CD4-positive, alpha-beta T cell treated with Interleukin-12 subunit alpha and Interleukin-12 subunit beta, for 1 hour (primary cell): ENCODE measurements at places on chromosomes 6 and 20.

- peak; percentile 69 for DNase-seq
Observed at GRCh38 chr6:30557683-30557981, 537 bp downstream of the PRR3 start.

GRCh38 chr20:10332656-10333415 is 101.2 kb downstream of the MKKS start:
- no peak for DNase-seq

- DNase-seq: peak; percentile 89
Observed at GRCh38 chr6:33344701-33345697, 27.5 kb upstream of the ZBTB22 start.

- DNase-seq: no peak
Observed at GRCh38 chr6:33989016-33989854, 156.7 kb downstream of the GRM4 start.

GRCh38 chr6:165805636-165806035 is 142.6 kb upstream of the PDE10A start:
- DNase-seq: no peak

DNA sequence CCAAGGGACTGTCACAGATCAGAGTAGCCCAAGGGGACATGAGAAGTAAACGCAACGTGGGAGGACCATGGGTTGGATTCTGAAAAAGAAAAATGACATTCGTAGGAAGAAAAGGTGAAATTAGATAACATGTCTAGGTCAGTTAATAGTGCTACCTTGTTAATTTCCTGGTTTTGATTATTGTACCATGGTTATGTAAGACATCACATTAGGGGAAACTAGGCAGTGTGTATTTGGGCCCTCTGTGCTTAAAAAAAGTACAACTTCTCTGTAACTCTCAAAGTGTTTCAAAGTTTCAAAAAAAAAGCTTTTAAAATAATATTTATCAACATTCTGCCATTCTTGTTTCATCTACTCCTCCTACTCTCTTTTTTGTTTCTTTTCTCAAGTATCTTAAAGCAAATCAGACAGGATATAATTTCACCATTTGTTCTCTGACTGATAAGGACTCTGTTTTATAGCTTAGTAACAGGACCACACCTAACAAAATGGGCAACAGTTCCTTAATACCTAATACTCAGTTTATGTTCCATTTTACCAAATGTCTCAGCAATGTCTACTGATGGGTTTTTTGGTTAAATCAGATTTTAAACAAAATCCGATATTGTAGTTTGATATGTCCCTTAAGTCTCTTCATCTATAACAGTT is 97.1 kb upstream of the PLCB4 start:
- DNase-seq: no peak

DNA sequence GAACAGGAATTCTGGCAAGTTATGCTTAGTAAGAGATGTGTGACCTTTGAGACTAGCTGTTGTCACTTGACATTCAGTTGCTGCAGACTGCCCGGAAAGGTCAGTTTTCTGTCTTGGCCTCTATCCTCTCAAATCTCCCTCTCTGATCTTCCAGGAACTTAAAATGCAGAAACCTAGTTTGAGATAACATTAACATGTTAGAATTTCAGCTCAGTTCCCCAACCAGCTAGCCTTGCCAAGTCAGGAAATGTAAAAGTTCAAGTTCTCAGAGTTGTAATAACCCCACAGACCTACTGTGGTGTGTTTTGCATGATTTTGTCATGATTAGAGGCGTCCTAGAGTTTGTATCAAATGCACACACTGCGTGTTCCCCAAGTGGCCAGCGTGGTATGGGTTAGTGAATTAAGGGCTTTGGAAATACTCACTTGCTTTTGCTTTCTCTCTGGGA is 46.6 kb downstream of the DUSP22 start:
- DNase-seq: no peak

DNA sequence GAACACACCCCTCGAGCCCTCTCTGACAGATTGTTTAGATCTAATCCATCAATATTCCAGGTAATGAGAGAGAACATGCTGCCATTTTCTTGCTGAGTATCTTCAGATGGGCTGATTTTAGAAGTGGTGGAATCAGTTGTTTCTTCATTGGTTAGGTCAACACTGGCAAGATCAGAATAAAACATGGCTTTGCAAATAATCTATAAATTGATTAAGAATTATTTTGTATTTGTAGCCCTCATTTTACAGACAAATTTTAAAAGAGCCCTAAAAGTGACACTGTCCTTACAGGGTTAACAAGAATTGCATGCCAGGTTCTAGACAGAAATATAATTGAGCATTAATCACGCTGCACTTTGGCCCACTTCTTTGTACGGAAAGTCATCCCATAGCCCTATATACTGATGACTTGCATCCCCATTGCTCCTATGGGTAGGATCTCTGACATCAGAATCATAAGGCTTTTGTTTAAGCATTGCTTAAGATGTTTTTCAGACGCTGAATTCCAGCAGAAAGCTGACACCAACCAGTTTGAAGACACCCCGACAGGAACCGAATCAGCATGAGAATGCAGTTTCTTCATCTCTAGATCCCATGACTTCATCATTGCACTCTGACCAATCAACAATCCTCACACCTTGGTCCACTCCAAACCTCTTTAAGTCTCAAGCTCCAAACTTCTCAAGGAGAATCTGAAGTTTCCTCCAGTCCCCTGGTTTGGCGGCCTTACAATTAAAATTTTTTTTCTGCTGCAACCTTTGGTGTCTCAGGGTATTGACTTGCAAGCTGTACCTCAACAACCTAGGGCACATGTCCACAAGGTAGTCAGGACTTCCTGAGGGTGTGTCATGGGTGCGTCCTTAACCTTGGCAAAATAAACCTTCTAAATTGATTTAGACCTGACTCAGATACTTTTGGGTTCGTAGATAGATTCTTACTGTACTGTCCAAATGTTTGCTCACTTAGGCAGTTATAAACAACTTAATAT is 7.8 kb downstream of the TDP2 start:
- no peak for DNase-seq

DNA sequence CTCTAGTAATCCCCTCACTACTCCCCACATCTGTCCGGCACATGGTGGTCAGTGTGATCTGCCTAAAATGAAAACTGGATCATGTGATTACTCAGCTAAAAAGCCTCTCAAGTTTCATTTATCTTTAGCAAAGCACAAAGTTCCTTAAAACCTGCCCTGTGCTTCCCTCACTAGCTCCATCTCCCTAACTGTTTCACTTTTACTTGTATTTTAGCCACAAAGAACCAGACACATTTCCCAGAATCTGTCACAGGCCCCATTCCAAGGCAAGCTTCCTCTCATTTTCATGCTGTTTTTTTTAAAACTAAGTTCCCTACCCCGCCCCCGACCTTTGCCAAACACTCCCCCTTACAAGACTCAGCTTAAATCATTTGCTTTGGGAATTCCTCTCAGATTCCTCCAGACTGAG is 8.9 kb upstream of the IGF2R start:
- DNase-seq: no peak

GRCh38 chr20:57281900-57282299 is 15.5 kb upstream of the BMP7 start:
- no peak for DNase-seq

DNA sequence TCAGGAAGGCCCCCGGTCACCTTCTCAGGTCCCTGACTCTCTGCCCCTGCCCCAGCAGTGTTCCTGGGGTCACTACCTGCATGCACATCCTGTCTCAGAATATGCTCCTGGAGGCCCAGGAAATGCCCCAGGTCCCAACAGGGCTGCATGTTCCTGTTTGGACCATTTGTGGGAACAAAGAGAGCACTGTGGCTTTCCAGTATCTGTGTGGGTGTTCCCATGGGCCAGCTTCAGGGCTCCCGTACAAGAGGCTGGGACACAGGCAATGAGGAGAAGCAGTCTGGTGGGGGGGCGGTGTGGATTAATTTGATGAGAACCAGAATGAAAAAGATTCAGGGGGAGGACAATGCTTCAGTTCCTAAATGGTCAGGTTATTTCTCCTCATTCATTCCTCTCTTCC is 61.5 kb upstream of the GGTLC1 start:
- DNase-seq: no peak

DNA sequence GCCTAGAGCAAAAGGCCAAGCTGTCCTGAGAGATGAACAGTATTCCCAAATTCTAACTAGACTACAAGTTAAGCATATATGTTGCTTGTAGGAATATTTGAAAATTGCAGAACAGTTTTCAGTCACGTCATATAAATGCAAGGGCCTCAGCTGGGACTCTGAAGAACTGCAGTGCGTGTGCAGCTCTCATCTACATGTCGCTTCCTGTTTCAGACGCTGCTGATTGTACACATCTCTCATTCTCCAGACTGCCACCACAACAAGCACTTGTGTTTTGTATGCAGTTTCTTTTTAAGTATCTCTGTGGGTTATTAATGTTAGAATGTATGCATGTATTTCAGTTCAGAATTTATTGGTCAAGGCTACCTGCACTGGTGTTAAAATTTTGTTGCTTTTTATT is 119.7 kb downstream of the MAP3K4 start:
- DNase-seq: peak; percentile 20

GRCh38 chr6:162181741-162182401 is 545.7 kb downstream of the PRKN start:
- DNase-seq: peak; percentile 1

- DNase-seq: no peak
Observed at GRCh38 chr6:36312854-36313648, 23.6 kb downstream of the BNIP5 start.

GRCh38 chr20:7426890-7427496 is 513.3 kb downstream of the HAO1 start:
- no peak for DNase-seq

- DNase-seq: no peak
Observed at GRCh38 chr6:117544716-117545115, 57.6 kb downstream of the GOPC start.

GRCh38 chr6:116779573-116780164 is 14.2 kb upstream of the FAM162B start:
- peak; percentile 7 for DNase-seq

GRCh38 chr20:62574230-62574993 is 67.9 kb upstream of the SLCO4A1 start:
- DNase-seq: no peak

DNA sequence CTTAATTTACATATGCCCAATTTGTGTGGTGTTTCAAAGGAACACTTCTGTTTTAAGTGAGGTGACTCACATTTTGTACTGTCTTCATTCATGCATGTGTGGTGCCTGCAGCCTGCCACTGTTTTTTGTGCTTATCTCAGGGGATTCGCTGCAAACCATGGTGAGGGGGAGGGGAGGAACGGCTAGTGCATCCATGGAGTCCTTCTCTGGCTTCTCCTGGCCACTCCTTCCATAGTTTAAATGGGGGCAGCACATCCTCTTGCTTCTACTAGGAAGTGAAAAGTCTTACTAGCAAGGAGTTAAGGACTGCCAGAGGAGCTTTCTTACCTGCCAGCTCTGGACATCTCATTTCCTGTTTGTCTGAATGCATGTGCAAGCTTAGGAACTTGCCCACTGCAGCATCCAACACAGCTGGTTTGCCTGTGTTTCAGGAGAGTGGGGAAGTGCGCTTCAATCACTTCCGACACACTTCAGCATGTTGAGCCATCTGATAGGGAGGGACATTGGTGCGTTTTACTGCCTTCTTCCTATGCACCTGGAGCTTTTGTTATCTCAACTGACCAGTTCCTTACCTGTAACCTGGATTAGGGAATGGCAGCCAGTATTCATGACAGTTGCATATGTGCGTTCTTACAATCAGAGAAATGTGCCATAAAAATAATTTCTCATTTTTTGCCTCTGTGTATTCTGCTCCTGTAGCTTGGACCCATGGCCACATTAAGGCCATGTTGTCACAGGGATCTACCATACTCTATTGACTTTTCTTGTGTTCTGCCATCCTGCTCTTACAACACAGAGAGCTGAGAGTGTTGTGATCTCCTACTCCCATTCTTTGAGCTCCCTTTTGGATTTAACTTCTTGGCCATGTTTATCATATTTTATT is 211.3 kb downstream of the ARID1B start:
- no peak for DNase-seq

DNA sequence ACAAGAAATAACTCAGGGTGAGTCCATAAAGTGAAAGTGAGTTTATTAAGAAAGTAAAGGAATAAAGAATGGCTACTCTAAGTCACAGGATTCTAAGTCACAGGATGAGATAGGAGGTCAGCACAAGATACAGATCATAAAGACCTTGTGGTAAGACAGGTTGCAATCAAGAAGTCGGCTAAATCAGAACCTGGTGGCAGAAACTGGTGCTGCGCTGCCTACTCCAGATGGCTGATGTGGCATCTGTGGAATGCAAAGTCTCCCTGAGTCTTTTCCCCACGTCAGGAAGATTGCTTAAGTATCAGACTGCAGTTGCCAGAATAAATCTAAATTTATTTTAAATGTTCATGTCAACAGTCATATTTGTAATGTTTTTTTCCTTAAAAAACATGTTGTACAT is 10.7 kb upstream of the KCNK15 start:
- no peak for DNase-seq

GRCh38 chr6:99790679-99791078 is 184.0 kb downstream of the PRDM13 start:
- no peak for DNase-seq

- DNase-seq: no peak
Observed at GRCh38 chr20:51620432-51620831, 77.9 kb upstream of the NFATC2 start.

- DNase-seq: no peak
Observed at GRCh38 chr6:68632734-68633133, 2.3 kb upstream of the ADGRB3 start.

DNA sequence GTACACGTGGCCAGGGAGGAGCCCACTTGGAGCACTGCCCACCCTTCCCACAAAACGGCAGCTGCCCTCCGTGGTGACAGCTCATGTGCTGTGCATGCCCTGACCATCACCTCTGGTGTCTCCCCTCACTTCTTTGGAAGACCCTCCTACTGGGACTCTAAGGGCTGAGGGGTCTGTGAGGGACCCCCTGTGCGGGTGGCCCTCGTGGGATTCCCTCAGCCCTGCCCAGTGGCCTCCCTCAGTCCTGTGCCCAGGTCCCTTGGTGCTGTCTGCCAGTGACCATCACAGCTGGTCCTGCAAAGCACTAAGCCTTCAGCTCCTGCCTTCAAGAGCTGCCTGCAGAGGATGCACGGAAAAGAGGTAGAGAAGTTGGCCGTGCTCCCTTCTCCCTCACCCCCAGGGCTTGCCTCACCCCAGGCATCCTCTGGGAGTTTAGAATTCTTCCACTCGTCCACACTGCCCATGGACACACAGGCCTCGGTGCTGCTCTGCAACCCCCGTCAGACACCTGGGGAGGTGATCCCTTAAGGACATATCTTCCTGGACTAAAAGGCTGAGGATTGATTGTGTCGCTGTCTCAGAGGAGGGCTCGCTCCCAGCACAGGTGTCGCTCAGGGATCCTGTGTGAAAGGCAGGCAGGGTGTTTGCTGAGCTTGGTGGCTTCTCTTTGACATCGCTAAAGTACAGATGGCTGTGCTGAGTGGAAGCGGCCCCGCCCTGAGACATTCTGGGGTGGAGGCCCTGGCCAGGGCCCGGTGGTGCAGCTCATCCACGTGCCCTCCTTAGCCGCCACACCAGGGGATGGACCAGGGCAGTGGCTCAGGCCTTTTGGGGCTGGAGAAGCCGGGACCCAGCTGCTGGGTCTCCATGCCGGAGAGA is 119.5 kb upstream of the FRMD1 start:
- DNase-seq: no peak

- no peak for DNase-seq
Observed at GRCh38 chr6:26260725-26261490, 104.1 kb upstream of the BTN3A2 start.

- no peak for DNase-seq
Observed at GRCh38 chr20:18443886-18444285, 22.9 kb downstream of the DZANK1 start.
